ENCODE measurements at places on chromosomes 1 and 21.

- DNase-seq: peak; percentile 30
These were observed 933 bp downstream of the C1orf35 start for GRCh38 chr1:228101994-228102790.

DNA sequence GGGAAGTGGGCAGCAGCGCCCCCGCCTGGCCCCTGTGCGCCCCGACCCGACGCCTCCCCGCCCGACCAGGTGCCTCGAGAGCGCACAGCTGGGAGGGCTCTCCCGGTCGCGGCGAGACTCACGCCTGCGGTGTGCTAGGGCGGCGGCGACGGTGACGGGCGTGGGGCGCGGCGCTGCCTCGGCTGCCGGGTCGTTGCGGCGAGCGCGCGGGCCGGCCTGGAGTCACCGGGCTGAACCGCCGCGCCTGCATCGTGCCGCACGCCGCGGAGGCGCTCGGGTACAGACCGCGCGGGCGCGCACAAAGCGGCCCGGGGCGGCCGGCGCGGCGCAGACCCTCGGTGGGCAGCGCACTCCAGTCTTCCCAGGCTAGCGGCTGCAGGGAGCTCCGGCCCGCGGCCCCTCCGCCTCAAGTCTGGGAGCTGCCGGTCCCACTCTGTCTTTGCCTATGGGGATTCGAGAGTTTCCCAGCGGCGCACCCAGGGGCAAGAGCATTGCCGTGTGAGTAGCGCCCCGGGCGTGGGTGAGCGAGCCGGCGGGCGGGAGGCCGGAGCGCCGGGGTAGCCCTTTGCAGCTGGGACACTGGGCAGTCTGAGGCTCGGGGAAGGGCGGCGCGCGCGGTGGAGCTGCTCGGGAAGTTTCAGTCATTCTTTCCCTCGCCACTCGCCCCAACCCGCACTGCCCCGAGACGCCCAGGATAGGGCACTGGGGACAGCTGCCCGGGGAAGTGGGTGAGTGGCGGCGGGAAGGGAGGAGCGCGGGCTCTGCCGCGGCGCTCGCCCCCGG is at the start of gene SLC35F3:
Gene SLC35F3, plus strand, starts transcription at position 44 of the 783 bp plus-strand sequence.
- peak; percentile 52 for DNase-seq

DNA sequence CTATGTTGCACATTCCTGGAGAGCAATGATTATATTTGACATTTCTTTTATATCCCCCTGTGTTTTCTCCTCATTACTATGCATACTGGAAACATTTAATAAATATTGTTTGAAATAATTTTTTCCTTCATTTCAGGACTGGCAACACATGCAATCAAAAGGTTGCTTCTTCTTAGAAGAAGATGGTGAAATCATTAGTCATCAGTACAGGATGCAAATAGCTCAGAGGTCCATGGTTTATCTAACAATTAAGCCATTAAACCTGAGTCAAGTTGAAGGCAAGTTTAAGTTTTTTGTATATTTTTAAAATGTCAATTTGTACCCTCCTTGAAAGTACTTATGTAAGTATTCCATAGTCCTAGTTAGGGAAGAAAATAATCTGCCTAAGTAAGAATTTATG is 22.5 kb downstream of the EFCAB7 start:
- DNase-seq: no peak

DNA sequence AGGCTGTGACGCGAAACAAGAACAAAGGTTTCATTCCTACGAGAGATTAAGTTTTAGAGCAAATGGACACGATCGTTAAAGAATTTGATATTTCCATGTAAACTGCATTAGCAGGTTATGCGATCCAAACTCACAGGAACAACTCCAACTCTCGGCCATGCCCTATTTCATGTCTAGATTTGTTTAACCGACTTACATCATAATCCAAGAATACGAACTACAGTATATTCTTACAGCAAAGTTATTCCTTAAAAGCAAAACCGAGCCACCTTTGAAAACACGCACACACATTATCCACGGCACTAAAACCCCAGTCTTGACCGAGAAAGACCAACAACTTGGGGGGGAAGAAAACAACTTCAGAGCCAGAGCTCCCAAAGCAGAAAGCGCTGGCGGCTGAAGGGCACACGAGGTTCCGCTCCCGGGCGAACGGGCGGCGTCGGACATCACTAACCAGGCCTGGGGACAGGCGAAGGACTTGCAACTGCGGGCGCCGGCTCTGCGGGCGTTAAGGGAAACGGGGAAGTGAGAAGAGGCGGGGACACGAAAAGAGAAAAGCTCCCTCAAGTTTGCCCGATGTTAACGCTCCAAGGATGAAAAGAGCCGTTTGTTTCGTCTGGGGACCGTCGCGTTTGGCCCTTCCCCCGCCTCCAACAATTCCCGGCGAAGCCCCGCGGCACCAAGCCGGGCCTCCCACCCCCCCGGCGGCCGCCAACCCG is 690 bp downstream of the B3GALNT2 start:
- DNase-seq: peak; percentile 43

DNA sequence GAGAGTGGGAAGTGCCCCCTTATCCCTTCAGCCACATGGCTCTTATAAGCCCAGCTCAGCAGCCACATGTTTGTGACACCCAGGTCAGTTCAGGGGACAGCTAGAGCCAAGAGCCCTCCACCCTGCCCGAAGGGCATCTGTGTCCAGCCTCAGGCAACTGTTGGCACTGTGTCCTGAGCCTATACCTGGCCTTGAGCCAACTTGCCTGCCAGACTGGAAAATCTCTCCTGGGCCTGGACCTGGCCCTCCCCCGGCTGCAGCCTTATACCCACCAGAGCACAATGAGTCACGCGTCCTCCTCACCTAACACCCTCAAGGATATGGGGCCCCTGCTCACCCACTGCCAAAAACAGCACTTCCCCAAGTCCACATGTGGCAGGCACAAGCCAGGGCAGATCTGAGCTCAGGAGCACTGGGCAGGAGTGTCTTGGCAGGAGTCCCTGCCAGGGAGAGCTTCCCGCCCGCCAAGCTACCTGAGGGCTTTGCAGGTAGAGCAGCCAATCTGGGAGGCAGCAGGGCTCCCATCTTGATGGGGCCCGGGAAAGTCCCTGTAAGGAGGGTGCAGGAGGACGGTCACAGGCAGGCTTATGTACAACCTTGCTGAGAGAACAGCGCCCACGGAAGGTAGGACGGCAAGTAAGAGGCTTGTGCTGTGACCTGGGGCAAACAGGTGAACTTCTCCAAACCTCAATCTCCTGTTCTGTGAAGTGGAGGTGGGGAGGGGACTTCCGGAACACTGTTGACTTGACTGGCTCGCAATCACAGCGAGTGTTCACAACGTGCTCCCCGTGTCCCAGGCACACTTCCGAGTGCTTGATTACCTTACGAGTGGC is 19.8 kb upstream of the HSPG2 start:
- no peak for DNase-seq

GRCh38 chr1:211643324-211644212 is 31.9 kb downstream of the NEK2 start:
- peak; percentile 63 for DNase-seq

- DNase-seq: no peak
These were observed 25.3 kb upstream of the ZNF697 start for GRCh38 chr1:119673171-119673940.

GRCh38 chr21:41361053-41361785 is 608 bp upstream of the MX2 start:
- DNase-seq: no peak

- DNase-seq: no peak
These were observed 67.6 kb upstream of the ABCG1 start for GRCh38 chr21:42151148-42151947.

GRCh38 chr1:59004755-59005154 is 220.9 kb upstream of the JUN start:
- no peak for DNase-seq

DNA sequence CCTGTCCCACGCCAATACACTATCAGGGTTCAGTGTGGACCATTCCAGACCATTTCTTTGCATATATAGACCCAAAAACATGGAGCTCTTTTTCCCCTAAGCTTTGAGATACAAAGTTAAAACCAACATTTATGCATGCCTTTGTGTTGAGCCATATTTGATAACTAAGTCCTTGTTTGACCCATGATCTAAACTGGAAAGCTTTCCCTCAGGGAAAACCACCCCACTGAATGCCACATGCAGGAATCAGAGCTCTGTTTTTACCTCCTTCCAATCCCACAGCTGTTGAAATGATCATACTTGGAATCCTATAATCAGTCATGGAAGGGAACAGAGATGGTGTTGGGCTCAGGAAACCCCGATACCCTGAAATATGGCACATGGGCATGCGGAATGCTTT is 14.8 kb upstream of the SLC45A1 start:
- DNase-seq: no peak

DNA sequence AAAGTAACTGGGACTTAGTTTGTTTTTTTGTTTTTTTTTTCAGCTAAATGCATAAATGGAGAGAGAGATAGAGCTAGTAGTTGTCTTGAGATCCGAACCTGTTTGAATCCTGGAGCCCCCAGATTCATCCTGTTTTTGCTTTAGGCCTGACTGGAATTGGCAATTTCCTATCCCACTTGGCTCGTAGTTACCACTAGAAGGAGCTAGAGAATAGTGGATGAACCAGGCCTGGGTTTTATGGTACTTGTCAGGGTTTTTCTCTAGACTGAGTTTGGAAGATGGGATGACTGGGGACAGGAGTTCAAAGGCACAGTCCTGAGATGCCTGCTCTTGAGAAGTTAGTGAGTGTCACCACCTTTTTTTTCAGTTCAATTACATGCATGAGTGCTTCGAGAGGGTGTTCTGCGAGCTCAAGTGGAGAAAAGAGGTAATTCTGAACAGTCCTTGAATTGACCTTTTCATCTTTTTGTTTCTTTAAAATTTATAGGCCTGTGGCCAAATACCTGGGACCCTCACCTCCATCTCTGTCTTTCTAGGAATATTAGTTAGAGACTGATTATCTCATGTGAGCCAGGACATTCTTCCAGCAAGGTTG is 23.4 kb downstream of the CELF3 start:
- DNase-seq: peak; percentile 77

DNA sequence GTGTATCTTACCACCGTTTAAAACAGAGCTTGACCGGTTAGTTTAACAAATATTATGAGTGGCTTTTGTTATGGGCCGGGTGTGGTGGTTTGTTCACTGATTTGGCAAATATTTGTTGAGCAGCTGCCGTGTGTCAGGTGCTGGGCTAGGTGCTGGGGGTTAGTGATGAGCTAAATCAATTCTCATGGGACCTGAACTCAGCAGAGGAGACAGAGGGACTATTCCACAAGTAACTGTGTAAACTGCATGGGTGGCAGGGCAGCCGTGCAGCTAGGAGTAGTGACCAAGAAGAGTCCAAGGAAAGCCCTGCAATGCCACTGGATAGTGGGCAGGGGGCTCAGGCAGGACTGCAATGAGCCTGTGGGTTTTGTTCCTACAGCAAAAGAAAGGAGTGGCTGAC is 11.2 kb upstream of the C2CD2 start:
- no peak for DNase-seq

GRCh38 chr1:201205036-201205435 is 14.4 kb downstream of the IGFN1 start:
- no peak for DNase-seq

DNA sequence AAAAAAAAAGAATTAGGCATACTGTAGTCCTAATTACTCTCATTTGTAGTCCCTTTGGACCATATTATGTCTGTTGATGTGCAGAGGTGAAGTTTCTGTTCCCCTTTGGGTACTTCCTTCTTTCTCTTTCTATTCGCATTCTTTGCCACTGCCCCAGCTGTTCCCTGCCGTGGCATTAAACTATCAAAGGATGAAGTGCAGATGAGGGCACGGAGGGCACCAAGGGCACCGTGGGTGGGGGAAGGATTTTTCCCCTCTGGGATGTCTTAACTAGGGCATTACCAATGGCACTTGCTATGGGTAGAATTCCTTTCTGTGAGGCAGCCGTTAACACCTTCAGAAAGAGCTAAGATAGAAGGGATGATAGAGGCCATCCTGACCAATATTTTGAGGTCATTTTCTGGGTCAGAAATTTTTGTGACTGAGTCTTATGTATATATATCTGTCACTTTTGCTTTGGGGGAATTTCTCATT is 4.9 kb upstream of the MAPKAPK2 start:
- DNase-seq: no peak

GRCh38 chr1:196577386-196577785 is 30.9 kb downstream of the KCNT2 start:
- DNase-seq: no peak

- no peak for DNase-seq
These were observed 180.0 kb downstream of the KAZN start for GRCh38 chr1:14778541-14778897.

DNA sequence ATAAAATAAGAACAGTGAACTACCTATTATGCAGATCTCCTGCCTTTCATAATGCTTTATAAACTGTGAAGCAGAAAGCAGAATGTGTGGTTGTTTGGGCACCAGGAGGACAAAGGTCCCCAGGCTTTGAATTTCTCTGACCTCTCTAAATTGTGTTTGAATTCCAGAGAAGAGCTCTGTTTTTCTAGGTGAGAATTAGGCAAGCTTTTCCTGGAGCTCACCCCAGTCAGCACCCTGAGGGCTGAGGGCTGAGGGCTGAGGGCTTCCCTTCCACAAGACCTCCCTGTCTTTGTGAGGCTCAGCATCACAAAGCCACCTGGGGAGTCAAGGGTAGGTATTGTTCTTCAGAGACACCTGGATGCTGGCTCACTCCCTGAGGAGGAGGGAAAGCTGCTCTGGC is 45.5 kb upstream of the LRIG2 start:
- no peak for DNase-seq

GRCh38 chr1:162757476-162757875 is 33.0 kb upstream of the HSD17B7 start:
- DNase-seq: no peak

DNA sequence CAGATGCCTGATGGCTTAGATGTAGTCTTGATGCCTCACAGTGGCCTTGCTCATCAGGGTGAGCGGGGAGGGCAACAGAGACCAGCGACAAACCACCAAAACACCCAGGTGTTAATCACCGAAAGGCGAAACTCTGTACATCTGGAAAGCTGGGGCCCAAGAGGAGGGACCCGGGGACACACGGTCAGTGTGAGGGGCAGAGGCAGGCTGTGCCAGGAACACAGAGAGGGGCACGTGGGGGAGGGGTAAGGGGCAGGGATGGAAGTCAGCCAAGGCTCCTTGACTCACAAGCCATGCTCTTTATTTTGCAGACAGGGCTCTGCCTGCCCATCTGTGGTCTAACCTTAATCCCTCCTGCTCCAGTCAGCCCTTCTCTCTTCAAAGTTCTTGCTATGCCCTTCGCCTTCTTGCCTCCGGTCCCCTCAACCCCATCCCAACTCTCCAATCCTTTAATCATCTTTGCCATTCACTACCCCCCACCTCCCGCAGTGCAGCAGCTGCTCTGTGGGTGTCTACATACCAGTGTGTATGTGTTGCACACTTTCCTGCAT is 4.3 kb downstream of the MEF2D start:
- DNase-seq: no peak

- DNase-seq: no peak
These were observed 288.2 kb downstream of the PTPRU start for GRCh38 chr1:29524285-29525065.

DNA sequence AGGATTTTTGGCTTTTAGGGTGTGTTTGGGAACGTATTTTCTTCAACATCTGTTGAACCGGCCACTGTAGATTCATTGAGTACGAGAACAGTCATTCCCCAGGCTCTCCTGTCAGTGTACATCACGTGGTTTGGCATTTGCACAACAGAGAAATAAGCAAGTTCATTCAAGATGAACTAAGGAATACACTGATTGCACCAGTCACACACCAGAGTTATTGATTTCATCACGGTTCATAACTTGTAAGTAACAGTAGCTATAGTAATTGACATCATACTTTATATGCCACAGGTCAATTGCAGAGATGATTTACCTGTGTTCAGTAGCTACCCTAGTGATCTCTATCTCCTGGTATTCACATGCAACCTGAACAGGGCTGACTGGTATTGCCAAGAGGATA is 90.7 kb upstream of the ETS2 start:
- no peak for DNase-seq

- no peak for DNase-seq
These were observed 12.0 kb upstream of the KIFAP3 start for GRCh38 chr1:170086399-170087032.

GRCh38 chr1:245604979-245605378 is 450.2 kb downstream of the KIF26B start:
- no peak for DNase-seq
